Fibroblast of skin of back (primary cell): ENCODE measurements at places on chromosomes 6 and 20.

GRCh38 chr6:121305957-121306607 lies 28.2 kb downstream of the TBC1D32 start:
- DNase-seq = peak; percentile 34

DNA sequence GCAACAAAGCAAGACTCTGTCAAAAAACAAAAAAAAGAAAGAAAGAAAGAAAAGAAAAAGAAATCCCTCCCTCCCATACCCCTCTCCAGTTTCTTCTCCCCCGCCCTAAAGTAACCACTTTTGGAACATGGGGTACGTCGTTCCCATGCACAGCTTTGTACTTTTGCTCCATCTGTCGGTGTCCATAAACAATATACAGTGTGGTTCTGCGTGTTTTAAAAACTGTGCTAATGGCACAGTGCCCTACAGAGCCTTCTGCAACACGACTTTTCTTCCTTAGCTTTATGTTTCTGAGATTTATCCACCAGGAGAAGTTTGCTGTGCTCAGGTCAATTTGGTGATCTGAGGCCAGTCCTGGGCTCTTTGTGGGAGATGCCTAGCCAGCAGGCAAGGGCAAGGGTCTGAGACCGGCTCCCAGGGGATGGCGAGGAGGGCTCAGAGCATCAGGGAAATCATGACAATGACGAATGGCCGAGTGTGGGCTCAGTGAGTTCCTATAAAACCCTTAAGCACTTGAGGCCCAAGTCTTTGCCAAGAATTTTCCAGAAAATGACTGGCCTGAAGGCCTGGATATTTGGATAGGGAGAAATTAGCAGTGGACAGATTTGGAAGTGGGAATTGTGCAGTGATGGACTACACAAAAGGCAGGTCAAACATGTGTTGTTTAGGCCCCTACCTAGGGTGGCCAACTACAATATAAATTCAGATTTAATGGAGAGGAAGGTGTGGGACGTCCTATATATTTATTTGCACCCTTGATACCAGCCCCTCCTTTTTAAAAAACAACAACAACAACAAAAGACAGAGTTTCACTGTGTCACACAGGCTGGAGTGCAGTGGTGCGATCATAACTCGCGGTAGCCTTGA lies 1.9 kb upstream of the BCAS4 start:
- DNase-seq = no peak

DNA sequence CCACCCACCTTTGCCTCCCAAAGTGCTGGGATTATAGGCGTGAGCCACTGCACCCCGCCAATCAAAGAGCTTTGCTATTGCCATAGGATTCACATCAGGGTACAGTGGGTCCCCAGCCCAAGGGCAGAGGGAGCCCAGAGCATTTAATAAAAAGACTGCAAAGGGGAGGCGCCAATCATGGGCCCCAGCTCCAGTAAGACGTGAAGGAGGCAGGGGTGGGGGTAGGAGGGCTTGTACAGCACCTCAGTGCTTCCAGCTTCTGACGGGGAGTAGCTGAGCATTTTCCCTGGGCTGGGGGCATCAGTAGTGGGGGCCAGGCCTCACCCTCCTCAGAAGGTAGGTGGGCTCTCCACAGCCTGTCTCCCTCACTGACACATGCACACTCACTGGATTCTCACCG lies 1.5 kb downstream of the ADA start:
- DNase-seq = no peak

DNA sequence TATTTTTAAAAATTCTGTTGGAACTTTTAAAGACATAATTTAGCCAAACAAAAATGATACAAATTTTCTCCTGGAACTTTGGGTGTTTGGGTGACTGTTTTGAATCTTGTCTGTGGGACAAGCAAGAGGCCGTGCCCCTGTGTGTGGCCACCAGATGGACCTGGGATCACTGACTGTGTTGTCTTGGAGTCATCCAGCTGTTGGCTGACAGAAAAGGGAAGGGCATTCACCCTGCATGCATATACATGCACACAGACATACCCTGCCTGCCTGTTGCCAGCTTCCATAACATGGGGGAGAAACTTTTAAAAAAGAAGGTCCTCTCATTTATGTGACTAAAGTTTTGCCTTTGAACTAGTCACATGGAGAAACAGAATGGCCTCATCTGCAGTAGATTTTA lies 72.7 kb downstream of the BLOC1S5 start:
- no peak for DNase-seq

- DNase-seq = peak; percentile 50
Observed at GRCh38 chr20:40090236-40090635, 598.8 kb downstream of the MAFB start.

GRCh38 chr6:128024046-128024445 lies 123.2 kb upstream of the THEMIS start:
- no peak for DNase-seq

GRCh38 chr6:15745781-15746180 lies 83.0 kb upstream of the DTNBP1 start:
- DNase-seq = no peak
